Left renal cortex interstitium (tissue), 4 donors: ENCODE measurements at places on chromosomes 4 and X. TPM values are rescaled to one million over a fixed set of nuclear protein-coding genes. Genes with fewer than 3 reads are reported as not detected.

DNA sequence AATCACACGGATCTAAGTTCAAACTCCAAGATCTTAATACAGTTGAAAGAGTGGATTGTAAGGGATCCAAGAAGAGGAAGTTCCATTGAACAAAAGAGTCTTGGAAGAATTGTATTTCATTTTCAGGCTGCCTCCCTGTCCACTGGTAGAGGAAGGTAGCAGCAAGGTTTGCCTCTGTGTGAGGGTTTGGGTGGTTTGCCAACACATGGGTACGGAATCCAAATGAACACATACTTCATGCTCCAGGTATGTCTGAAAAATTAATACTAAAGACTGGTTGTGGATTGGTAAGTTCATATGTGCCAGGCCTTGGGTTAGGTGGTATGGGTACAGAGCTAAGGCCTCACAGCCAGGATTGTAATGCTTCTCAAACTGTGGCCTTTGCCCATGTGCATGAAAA is 523.6 kb upstream of the BOD1L1 start:
- DNase-seq = no peak

- DNase-seq = no peak
These were observed 292.5 kb downstream of the USP46 start for GRCh38 chr4:52366621-52367020.

BEX2 gene
- polyA plus RNA-seq = 80.2 TPM

TRAM1L1 gene
- 16.4 TPM for polyA plus RNA-seq

GLUD2 gene
- polyA plus RNA-seq = 6.4 TPM

XK gene
- polyA plus RNA-seq = 1.1 TPM

BEX5 gene
- polyA plus RNA-seq = 11.7 TPM
